ENCODE measurements at places on chromosomes 2 and 18.

DNA sequence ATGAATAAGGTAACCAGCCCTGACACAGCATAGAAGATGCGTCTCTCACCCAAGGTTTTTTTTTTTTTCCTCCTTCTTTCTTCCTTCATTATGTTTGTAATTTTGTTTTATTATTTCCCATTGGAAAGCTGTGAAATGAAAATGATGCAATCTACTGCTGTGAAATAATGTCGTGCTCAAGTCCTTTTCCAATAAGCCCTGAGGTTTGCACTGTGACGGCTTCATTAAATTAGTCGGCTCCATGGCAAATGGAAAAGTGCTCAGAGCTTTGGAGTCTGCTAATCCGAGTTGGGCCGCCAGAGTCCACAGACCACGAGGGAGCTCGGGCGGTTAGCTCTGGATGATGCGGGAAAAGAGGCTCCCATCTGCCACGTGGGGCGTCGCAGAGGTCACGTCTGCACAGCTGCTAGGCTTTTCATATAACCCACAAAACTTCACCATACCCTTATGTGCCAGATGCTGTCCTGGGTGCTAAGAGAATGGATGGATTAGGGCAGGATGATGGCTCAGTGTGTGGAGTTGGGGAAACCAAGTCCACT, 92.3 kb upstream of the CAPN13 start:
- no peak for DNase-seq

GRCh38 chr18:8232791-8233190, 376.4 kb upstream of the RAB12 start:
- DNase-seq: no peak

DNA sequence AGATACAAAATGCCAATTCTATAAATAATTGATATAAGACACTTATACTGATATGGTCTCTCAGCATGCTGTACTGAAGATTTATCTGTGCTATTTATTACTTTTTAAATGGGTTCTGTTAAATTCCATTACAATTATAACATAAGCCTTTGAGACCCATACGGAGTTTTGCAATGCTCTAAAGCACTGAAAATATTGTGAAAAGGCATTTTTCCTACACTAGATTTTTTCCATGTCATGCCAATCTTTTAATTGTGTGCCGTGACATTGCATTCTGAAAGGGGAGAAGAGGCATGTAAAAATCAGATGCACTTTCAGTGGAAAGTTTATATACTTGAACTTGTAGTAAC, 46.5 kb downstream of the EFEMP1 start:
- DNase-seq: no peak

- DNase-seq: no peak
Observed at GRCh38 chr18:77198663-77199062, 51.0 kb upstream of the GALR1 start.

GRCh38 chr2:109439390-109439786, 174.4 kb downstream of the SEPTIN10 start:
- no peak for DNase-seq

DNA sequence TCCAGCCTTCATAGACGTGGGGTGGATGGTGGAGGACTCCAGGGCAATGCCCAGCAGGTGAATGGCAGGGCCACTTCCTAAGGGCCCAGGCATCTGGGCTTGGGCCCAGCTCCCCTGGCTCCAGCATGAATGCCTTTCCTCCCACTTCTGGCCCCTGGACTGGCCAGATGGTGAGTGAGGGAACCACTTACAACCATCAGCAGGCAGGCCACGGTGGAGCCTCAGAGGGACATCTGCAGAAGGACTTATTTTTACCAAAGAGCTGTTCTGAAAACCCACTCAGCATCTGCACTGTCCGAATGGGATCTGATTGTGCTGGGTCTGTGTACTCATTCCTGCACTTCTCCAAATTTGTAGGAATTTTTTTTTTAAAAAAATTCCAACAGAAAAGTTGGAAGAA, 69.6 kb downstream of the SNTG2 start:
- no peak for DNase-seq

GRCh38 chr2:76211991-76212985, 501.6 kb upstream of the GCFC2 start:
- no peak for DNase-seq

DNA sequence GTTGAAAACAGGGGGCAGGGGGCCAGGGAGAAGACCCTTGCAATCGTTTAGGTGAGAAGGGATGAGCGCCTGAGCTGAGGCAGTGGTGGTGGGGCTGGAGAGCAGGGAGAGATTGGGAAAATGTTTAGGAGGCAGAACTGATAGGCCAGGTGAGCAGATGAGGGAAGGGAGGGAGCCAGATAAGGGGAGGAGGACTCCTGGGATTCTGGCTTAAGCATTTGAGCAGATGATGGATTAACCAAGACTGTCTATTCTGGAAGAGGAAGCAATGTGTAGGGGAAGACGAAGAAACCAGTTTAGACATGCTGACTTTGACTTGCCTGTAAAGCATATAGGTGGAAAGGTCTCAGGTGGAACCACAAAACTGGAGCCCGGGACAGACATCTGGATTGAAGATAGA, 49.9 kb upstream of the ASPRV1 start:
- no peak for DNase-seq

Measured in nucleus accumbens (tissue), 56 donors.